NCI-H2029 treated with DMSO at 0.1 percent for 48 hours (cell line): ENCODE measurements at places on chromosomes 3 and 15.

DNA sequence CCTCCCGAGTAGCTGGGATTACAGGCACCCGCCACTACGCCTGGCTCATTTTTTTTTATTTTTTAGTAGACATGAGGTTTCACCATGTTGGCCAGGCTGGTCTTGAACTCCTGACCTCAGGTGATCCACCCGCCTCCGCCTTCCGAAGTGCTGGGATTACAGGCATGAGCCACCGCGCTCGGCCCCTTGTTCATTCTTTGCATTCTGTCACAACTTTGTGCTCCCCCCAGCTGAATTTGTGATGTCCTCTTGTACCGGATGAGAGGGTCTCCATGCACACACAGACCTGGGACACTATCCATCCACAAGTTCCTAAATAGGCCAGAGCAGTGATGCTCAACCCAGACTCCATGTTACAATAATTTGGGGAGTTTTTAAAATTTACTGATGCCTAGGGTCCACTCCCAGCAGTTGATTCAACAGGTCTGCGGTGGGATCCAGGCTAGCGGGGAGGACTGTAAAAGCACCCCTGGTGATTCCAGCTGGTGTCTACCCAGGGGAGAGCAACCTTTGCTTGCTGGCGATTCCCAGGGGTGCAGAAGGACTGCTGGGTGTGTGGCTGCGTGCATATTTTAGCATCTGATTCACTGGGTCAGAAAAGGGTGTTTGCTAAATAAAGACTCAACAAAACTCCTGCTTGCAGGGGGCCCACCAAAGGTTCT, 1.0 kb downstream of the RASSF1 start:
- no peak for DNase-seq

- no peak for DNase-seq
Measured at GRCh38 chr15:40338041-40338657, 2.6 kb downstream of the CCDC9B start.

- DNase-seq = no peak
Measured at GRCh38 chr3:13009132-13009945, 63.9 kb downstream of the IQSEC1 start.

DNA sequence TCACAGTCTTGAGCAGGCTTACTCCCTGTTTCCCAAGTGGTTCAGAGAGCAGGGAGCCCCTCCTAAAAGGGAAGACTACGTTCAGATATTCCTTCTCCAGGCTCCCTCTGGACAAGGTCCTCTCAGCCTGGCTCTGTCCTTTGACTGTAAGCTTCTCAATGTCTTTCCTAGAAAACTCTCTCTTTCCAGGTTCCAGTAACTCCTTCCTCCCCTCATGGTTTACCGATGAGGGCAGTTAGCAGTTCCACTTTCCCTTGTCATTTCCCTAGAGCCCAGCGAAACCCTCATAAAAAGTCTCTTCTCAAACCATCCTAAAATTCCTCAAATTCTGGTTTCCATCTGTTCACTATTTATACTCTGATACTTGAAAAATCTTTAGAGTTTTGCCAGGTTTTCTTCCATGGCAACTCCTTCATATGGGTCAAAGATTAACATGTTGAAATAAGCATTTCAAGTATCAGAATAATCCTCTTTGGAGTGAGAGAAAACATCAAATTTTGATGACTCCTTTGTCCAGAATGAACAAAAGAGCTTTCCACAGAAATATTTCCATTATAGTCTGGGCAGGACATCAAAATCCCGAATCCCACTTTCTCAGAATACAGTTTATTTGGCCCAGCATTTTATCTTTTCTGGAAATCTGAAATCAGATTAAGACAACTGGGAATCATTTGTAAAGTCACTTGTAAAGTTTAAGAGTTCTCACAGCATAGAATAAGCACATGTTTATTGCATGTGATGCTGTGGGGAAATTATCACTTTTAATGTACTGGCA, 599.4 kb downstream of the UNC13C start:
- no peak for DNase-seq

- no peak for DNase-seq
Measured at GRCh38 chr15:66022163-66022525, 152.9 kb downstream of the RAB11A start.

DNA sequence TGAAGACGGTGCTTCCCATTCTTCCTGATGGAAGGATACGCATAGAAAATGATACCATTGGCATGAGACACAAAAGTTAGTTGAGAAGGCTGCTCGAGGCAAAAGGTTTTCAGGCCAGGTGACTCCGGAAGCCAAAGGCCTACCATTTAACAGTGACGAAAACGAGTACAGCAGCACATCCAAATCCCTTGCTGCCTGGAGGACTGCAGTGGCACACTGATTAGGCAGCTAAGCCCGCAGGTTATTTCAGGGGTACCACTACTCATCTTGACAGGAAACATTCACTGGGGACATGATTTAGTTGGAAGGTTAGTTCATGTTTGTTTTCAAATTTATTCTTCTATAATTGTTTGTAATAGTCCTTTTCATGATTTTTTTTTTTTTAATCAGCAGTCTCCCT, 59.9 kb upstream of the BCHE start:
- DNase-seq = no peak

GRCh38 chr15:50458348-50459112, 34.3 kb downstream of the USP8 start:
- DNase-seq = no peak

DNA sequence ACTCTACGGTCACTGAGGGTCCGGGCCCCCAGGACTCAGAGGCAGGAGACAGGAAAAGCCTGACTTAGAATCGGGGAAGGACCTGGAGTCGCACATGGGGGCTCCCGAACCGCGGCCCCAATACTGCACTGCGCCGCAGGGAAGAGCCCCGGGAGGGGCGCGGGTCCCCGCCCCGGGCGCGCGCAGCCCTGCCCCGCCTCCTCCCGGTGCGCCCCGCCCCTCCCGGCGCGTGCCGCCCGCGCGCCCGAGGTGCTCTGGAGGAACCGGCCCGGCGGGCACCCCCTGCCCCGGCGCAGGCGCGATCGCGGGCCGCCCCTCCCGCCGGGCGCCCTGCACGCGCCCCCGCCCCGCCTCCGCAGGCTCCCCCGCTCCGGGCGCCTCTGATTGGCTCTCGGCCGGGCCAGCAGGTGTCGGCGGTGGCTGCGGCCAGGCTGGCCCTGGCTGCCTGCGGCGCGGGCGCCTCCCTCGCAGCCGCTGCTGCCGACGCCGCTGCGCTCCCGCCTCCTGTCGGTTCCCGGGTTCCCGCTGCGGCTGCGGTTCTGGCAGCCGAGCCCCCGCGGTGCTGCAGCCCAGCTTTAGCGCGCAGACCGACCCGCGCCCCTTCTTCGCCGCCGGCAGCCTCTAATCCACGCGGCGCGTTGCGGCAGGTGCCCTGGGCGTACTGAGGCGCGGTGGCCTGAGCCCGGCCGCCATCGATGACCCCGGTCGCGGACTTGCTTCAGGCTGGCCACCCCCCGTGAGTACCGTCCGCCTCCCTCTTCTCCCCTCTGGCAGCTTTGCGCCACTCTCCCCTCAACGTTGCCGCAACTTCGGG, at the start of gene MYRIP:
Gene MYRIP, plus strand, starts transcription at position 429 of the 814 bp plus-strand sequence. CDS start 91,208 bp downstream, outside the sequence.
- DNase-seq = peak; percentile 56

- DNase-seq = no peak
Measured at GRCh38 chr3:27325419-27325818, 43.8 kb downstream of the NEK10 start.

DNA sequence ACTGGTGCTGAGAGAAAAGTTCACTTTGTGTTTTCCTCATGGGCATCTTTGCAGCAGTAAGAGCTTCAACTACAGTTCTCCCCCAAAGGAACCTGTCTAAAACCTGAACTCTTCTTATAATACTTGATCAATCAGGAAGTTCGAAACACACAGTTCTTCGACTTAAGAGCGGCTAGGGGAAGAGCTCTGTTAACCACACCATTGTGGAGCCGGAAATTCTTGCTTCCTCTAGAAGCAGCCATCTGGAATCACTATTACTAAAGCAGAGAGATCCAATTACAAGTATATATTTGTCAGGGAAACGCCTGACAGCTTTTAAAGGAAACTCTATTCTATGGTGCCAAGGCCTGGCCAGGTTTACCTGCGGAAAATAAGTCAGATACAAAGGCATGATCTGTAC, 337.3 kb upstream of the CBLB start:
- peak; percentile 75 for DNase-seq

DNA sequence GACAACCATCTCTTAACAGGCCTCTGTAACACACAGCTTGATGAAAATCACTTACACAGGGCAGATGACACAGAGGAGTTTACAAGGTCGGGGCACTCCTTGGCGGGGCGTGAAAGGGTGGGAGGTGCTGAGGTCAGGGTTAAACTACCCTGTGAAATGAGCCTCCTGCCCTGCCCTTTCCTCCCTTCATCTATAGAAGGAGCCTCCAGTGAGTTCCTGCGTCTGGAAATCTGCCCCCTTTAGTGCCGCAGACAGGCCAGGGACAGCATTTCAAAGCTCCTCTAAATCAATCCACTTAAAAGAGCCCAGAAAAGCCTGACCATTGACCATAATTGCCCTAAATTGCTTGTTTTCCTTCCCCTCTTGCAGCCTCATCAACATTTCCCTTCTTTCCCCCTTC, 1.9 kb downstream of the ROBO1 start:
- no peak for DNase-seq

GRCh38 chr15:47511261-47511660, 206.0 kb upstream of the SEMA6D start:
- no peak for DNase-seq

GRCh38 chr3:7978087-7978422, 523.6 kb upstream of the LMCD1 start:
- no peak for DNase-seq

GRCh38 chr3:48190911-48191310, 2.7 kb upstream of the CDC25A start:
- DNase-seq = no peak

GRCh38 chr15:70853318-70853972, 512 bp downstream of the LARP6 start:
- DNase-seq = no peak

DNA sequence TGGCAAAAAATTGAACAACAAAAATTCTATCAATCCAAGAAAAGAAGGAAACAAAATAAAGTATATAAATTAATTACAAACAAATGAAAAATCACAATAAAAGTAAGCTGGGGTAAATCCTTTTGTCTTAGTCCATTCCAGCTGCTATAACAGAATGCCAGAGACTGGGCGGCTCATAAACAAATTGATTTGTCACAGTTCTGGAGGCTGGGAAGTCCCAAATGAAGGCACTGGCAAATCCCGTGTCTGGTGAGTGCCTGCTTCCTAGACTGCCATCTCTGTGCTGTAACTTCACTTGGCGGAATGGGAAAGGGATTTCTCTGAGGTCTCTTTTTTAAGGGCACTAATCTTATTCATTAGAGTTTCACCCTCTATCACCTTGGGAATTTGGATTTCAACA, 53.6 kb upstream of the RPL35A start:
- no peak for DNase-seq

DNA sequence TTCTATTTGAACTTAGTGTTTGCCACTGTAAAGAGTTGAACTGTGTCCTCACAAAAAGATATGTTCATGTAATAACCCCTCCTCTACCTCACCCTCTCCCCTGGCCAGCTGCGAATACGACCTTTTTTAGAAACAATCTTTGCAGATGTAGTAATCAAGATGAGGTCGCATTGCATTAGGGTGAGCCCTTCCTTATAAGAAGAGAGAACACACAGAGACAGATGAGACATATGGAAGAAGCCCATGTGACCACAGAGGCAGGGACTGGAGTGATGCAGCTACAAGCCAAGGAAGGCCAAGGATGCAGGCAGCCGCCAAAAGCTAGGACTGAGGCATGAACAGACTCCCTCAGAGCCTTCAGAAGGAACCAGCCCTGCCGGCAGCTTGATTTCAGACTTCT, 27.6 kb downstream of the GPR176 start:
- no peak for DNase-seq

- DNase-seq = no peak
Measured at GRCh38 chr3:49790626-49791411, 4.5 kb upstream of the IP6K1 start.

GRCh38 chr15:34665498-34666116, 82.2 kb upstream of the GOLGA8B start:
- no peak for DNase-seq

DNA sequence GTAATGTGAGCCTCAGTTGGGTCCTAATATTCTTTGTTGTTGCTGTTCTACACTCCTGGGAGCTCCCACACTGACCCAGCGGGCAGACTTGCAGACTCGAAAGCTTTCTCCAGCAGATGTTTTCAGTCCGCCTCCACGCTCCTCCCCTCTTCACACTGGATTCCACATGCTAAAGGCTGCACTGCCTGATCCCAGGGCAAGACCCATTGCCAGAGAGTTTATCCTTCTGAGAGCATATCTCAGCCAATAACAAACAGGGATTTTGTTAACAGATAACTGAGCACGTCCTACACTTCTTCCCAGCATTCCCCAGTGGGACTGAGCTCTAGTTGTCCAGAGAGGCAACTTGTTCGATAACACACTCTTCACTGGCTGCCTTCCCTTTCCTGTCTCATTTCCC, 8.0 kb upstream of the COL6A6 start:
- no peak for DNase-seq

DNA sequence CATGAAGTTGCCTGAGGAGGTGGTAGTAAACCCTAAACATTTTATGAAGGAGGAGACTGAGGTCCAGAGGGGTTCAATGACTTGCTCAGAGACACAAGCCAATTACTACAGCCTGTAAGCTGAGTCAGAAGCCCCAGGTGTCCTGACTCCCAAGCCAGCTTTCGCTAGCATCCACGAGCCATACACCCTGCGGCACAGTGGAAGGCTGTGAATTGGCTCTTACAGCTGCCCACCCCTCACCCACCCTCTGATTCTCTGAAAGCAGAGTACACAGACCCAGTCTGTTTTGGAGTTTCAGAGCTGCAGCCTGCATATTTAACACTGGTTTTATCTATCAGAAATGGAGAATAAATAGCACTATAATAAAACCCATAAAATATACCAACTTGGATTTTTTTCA, 253.4 kb downstream of the IGSF11 start:
- DNase-seq = no peak

DNA sequence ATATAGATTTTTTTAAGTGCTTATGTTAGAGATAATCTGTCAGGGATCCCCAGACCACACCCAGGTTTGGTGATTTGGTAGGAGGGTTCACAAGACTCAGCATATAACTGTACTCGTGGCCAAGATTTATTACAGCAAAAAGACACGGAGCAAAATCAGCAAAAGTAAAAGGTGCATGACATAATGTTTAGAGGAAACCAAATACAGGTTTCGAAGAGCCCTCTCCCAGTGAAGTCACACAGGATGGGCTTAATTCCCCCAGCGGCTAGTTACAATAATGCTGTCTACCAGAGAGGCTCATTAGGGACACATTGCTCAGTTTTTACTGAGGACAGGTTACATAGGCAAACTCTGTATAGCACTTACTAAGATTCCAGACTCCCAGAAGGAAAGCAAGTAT, 36.5 kb downstream of the MYO5A start:
- DNase-seq = no peak

- no peak for DNase-seq
Measured at GRCh38 chr3:146975476-146975875, 370.3 kb upstream of the PLSCR5 start.

- no peak for DNase-seq
Measured at GRCh38 chr15:41899854-41900442, 6.1 kb upstream of the SPTBN5 start.

DNA sequence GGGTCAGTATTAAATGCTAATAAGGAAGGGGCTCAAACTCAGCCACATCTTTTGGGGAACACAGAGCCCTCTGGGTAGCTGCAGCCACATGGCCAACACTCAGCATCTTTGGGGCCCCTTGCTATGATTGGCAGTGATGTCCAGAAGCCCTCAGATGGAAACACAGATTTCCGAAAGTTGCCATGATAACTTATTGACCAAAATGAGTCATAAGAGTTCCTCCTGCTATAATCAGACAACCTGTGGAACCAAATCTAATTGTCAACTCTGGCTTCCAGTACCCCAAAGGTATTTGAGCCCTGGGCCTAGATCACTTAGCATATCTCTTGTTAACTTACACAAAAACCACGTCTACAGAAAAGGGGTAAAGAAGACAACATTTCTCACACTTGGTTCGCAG, 392.2 kb downstream of the KCNH8 start:
- no peak for DNase-seq

GRCh38 chr15:52154896-52155865, 36.0 kb downstream of the GNB5 start:
- DNase-seq = no peak
